T1000 (cell line): ENCODE measurements at places on chromosomes 7 and 10.

DNA sequence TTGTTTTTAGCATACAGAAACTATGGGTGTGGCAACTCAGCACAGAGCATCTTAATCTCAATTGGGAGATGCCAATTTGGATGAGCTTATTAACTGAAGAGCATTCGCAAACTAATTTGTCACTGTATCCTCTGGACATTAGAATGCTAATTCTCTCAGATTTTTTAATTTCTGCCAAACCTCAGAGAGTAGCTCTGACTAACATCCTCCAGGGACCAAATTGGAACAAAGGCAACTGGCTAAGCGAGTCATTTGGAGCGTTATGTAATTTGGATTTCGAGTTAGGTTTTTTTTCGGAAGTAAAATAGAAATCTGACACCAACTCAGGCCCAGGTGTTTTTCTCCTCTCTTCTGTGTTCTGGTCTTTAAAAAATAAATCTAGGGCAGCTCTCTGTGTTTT lies 201.9 kb downstream of the BMPER start:
- DNase-seq, result no peak

DNA sequence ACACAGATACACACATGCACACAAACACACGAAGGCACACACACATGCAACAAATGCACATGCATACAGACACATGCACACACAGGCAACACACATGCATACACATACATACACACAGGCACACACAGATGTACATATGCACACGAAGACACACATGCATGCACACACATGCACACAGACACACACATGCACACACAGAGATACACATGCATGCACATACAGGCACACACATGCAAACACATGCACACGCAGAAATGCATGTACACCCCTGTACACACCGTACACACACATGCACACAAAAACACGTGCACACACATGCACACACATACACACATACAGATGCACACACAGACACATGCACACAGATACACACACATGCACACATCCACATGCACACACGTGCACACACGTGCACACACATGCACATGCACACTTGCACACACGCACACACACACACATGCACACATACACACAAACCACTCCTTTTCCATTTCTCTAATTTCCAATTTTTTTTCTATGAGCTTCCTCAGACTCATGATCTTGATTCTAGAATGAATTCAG lies 63.3 kb upstream of the CCZ1B start:
- no peak for DNase-seq

- peak; percentile 49 for DNase-seq
These were observed 40.1 kb downstream of the TET1 start for GRCh38 chr10:68600041-68600778.

GRCh38 chr10:86945361-86946212 lies 11.8 kb downstream of the MMRN2 start:
- DNase-seq, result no peak

- DNase-seq, result no peak
These were observed 120.9 kb upstream of the EGFR start for GRCh38 chr7:54897891-54898290.

- no peak for DNase-seq
These were observed 211.1 kb downstream of the MGMT start for GRCh38 chr10:129678186-129678585.

DNA sequence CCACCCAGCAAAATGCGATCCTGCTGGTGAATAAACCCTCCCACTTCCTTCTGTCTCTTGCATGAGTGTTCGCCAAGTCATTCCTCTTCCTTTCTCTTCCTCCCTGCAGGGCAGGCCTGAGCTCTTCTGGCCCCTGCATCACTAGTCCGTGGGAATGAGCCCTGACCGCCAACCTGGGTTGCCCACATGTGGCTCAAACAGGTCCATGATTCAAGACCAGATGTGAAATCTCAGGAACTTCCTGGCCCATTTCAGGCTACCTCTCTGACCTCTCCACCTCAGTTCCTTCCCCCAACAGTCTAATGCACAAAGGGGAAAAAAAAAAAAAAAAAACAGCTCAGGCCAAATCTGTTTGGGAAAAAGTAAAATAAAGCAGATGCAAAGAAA lies 5.4 kb upstream of the YWHAG start:
- no peak for DNase-seq

DNA sequence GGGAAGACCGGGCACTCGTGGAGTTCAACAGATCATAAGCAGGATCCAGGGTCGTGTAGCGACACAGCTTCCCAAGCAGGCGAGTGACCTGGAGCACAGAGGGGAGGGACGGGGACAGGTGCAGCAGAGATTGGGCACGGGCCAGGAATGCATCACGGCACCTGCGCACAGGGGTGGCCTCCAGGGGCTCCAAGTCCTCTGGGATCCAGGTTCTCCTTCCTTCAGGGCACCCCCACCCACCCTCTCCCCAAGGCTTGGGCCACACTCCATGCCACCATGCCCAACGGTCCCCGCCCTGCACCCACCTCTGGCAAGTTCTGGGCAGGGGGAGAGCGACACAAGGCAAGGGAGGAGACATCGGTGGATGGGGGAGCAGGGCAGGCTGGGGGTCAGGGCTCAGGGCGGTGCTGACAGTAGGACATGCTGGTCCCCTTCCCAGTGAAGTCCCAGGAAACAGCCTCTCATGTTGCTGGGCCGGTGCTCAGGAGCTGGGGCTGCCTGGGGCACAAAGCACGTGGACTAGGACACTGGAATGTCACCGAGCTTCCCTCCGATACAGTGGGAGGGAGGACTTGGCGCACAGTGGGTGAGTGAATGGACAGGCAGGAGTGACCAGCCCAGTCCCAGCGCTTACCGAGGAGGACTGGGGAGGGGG lies 597.3 kb downstream of the PTPRN2 start:
- DNase-seq, result no peak

GRCh38 chr7:51261950-51262795 lies 54.4 kb downstream of the COBL start:
- no peak for DNase-seq

DNA sequence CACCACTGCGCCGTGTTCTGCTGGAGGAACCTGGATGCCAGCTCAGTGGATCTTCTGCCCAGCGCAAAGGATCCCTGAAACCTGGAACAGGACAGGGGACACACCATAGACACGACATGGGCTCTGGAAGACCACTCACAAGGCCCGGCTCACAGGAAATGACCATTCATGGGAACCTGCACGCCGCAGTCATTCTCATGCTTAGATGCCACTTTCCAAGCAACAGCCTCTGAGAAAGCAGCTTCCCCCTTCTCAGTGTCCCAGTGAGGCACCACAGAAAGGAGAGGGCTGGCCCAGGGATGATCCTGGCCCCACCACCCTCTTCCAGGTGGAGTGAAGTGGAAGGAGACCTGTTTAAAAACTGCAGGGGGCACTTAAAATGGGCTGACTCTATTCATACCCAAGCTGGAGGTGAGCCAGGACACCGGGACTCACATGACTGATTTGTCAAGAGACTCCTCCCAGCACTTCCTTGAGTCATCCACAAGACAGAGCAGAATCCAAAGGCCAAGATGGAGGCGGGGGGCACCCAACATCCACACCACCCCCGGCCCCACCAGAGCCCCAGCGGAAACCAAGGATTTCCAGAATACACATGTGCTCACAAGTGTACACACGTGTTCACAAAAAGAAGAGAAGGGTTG lies 11.2 kb downstream of the CTBP2 start:
- no peak for DNase-seq

- DNase-seq, result no peak
These were observed 89.7 kb upstream of the PRKAR2B start for GRCh38 chr7:106954840-106955239.

DNA sequence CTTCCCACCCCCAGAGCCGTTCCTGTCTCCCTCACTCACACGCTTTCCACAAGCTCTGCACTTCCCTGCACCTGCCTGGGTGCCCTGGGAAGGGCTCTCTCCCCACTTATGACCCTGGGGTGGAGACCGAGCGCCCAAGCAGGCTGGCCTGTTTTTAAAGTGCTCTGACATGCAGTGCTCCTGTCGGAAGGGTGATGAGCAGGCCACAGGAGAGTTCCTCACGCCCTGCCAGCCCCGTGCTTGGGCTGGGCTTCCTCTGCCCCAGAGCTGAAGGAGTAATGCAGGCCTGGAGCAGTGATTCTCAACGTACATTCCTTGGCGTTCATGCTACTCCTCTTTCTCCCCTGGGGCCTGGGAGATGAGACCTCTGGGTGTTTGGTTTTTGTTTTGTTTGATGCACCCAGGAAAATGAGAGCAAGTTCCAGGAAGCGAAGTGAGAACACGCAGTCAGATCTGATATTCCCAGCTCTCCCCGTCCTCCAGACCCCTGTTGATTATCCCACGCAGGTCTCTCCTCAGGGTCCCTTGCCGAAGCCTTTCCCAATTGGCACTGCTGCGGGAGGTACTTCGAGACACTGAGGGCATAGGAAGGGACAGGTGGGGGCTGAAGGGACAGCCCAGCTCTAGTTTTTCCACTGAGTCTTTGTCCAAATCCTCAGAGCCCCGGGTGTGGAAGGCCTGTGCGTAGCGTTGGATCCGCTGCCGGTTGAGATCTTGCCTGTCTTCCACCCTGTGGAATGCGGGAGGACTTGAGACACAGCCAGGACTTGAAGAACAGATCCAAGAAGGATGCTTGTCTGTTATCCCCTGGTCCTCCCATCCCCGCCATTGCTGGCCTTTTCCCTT lies 14.1 kb downstream of the TRPV6 start:
- no peak for DNase-seq

- no peak for DNase-seq
These were observed 217.9 kb downstream of the SFMBT2 start for GRCh38 chr10:7192831-7193361.

- DNase-seq, result no peak
These were observed 94.4 kb downstream of the ATE1 start for GRCh38 chr10:121833387-121833786.

DNA sequence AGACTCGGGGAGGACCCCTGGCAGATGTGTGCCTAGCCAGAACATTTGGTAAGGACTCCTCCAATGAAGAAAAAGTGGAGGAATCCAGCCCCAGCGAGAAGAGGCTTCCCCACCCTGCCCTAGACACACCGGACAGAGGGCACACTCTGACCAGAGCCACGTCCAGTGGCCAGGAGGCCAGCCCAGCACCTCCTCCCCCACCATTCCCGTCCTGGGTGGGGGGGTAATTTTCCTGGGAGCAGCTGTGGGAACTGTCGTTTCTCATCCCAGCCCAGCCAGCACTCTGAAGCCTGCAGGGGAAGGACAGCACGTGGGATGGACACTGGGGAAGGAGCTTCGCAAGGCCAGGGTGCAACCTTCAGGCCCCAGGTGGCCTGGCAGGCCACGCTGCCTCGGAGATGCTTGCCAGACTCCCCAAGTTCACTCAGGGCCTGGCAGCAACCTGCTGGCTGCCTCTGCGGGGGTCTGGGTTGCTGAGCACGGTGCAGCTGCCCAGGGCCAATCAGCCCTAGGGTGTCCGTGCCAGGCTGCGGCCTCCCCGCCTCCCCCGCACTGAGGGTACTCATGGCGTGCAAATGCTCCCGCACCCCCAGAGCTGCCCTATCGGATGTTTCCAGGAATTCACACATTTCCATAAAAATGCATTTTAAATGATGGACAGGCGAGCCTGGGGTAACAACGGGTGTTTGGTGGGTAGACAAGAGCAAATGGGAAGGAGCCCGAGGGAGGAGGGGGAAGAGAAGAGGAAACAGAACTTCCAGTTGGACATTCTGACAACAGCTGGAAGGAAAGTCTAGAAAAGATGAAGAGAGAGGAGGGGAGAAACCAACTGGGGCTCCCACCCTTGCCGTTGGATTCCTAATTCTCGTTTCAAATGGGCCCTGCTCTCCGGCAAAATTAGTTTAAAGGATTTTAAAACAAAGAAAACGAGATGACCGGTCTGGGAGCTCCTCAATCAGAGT lies 1.9 kb upstream of the EN2 start:
- no peak for DNase-seq

DNA sequence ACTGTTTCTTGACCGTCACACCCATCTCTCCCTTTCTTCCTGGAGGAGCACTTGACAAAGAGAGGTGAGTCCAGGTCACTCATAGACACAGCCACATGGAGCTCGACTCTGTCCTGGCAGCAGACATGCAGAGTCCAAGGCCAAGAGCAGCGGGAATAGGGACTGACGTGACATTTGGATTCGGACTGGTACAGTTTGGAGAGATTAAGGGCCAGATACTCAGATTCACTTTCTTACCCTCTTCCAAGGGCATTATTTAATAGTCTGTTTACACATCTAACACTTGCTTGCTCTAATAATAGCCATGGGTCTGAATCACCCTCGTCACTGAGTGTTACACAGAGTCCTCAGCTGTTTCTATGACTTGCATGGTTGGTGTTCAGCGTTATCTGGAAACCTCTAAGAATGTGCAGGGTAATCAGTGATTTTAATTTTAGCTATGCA lies 39.2 kb upstream of the OTUD1 start:
- DNase-seq, result no peak

DNA sequence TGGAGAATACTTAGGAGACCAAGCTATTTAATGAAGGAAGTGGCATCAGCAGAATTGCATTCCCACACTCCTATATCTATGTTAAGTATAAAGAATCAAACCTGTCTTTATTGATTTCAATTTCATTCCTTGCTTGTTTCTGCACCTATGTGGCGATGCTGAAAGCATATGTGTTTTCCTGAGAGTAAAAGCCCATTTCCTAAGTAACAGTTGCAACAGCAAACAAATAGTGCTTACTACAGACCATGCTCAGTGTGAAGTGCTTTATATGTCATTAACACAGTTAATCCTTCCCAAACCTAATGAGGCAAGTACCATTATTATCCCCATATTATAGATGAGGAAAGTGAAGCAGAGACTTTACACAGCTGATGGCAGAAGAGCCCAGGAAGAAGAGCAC lies 552.1 kb downstream of the PARD3 start:
- DNase-seq, result no peak

DNA sequence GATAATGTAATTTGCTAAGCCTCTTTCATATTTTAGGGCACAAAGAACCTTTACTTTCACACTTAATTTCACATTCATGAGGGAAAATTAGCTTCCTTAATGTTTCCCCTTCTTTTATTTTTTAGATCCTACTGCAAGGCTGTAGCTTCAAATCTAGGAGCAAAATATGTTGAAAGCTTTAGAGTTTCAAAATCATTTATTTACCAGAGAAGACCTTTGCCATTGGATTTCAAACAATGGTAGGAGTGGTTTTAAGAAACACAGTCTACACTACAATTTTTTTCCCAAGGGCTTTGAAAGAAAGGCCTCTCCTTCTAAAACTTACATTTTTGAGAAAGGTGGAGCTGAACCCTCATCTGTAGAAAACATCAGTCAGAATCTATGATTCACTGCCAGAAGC lies 43.3 kb upstream of the MEOX2 start:
- DNase-seq, result no peak

GRCh38 chr10:63217120-63217605 lies 84.0 kb downstream of the NRBF2 start:
- DNase-seq, result no peak

- no peak for DNase-seq
These were observed 34.3 kb upstream of the ITGB8 start for GRCh38 chr7:20296444-20296843.

- no peak for DNase-seq
These were observed 57.8 kb upstream of the ANKRD30A start for GRCh38 chr10:37067576-37067975.

- no peak for DNase-seq
These were observed 230.6 kb downstream of the MLLT10 start for GRCh38 chr10:21764466-21765189.
